Omental fat pad (tissue), 4 donors: ENCODE measurements at places on chromosomes 13 and 19. TPM values are rescaled to one million over a fixed set of nuclear protein-coding genes. Genes with fewer than 3 reads are reported as not detected.

DNA sequence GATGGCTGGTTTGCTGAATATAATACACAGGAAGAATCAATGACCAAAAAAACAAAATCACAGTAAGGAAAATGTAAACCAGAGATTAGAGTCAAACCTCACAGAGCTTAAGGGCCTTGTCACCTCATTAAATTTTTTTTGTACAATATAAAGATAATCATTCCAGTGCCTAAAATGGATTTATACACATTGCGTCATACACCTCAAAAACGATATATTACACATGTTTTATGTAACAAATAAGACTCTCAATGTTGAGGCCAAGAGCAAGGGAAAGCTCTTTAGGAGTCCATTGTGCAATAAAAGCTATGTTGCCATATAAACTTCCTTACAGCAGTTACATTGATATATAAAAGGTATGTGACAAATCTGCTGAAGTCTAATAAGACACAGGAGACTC is 856.7 kb upstream of the SLITRK1 start:
- no peak for DNase-seq

DNA sequence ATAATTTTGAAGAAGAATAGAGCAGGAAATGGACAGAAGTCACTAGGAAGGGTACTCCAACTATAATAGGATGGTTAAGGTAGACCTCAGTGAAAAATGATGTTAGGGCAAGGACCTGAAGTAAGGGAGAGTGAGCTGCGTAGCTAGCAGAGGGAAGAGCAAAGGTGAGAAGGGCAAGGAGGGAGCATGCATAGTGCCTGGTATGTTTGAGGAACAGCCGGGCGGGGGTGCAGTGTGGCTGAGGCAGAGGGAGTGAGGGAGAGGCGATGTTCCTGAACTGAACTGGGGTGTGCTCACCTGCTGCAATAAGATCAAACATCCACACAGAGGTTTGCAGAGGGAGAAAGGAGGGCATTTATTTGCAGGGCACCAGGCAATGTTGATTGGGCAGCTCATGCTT is 110.4 kb downstream of the DNAJC15 start:
- DNase-seq = no peak

DNA sequence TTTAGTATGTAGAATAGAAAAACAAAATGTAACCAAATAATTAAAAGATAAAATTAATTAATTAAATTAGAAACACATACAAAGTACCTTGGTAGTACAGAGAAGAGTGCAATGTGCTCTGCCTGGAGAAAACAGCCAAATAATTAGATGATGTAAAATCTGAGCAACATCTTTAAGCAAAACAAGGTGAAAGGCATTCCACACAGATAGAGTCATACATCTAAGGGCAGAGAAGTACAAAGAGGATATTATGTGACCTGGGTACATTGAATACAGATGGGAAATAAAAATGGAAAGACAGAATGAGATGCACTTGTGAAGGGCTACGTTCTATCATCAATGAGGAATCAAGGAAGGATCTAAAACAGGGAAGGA is 25.2 kb upstream of the FNDC3A start:
- DNase-seq = no peak

GRCh38 chr19:33291623-33292534 is 10.5 kb downstream of the CEBPA start:
- no peak for DNase-seq

DNA sequence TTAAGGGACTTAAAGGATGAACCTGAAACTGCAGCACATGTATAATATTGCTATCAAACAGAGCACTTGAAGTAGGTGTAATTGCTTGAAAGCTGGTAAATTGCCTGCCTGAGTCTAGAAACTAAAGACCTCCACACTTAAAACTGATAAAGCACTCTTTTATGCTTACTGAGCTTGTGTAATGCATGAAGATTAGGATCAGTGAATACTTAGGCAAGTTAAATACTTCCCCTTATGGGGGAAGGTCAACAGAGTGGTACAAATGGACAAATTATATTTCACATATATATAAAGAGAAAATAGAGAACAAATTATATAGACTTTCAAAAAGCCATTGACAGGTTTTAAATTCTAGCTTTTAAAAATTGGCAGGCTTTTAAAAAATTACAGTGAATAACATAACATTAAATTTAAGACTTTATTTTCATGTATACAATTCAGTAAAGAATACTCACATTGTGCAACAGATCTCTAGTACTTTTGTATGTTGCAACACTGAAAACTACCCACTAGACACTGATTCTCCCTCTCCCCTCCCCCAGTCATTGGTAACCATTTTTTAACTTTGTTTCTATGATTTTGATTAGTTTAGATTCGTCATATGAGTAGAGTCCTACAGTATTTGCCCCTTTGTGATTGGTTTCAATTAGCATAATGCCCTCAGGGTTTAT is 23.9 kb downstream of the PIBF1 start:
- DNase-seq = no peak

GRCh38 chr13:48304143-48304876 is 759 bp downstream of the RB1 start:
- DNase-seq = no peak

DNA sequence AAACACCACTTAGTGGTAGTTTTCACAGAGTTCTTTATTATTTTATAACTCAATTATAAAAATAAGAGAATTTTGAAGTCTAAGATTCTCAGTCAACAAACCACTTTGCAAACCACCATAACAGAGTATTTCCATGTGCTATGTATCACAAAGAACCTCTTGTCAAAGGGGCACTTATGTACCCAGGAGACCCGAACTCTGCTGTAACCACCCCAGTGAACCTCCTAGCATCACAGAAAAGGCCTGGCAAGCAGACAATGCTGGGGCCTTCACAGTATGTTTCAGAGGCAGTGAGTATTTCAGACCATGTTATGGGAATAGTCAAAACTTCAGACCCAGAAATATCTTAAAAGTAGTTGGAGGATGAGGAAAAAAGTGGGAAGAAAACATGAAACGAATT is 714.1 kb downstream of the EFNB2 start:
- DNase-seq = no peak

DNA sequence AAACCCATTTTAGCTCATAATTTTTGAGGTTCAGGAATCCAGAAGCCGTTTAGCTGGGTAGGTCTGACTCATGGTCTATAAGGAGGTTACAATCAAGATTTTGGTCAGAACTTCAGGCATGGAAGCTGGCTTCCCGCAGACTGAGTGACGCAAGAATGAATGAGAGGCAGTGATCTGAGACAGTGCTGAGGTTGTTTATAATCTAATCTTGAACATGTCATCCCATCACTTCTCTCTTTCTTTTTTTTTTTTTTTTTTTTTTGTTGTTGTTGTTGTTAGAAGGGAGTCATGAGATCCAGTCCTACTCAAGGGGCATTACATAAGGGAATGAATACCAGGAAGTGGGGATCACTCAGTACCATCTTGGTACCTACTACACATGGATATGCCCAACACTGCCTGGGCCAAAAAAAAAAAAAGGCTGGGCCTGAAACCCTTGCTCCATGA is 217.4 kb downstream of the DLEU7 start:
- no peak for DNase-seq

- DNase-seq = no peak
Measured at GRCh38 chr19:18657590-18658365, 20.9 kb downstream of the KLHL26 start.

DNA sequence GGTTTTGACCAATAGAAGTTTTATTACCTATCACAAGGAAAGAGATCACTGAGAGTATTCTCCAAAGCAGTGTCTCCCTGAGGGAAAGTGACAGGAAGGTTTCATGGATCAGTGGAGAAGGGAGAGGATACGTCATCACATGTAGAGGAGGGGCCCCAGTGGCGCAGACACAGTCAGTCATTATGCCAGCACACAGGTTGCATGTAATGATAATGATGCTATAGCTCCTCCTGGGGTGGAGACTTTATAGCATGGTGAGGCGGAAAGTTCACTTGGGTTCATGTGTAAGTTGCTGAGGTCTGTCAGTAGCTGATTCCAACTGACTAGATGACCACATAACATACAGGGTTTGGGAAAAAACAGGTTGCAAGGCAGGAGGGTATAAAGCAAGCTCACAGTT is 88.8 kb downstream of the FNDC3A start:
- DNase-seq = no peak

DNA sequence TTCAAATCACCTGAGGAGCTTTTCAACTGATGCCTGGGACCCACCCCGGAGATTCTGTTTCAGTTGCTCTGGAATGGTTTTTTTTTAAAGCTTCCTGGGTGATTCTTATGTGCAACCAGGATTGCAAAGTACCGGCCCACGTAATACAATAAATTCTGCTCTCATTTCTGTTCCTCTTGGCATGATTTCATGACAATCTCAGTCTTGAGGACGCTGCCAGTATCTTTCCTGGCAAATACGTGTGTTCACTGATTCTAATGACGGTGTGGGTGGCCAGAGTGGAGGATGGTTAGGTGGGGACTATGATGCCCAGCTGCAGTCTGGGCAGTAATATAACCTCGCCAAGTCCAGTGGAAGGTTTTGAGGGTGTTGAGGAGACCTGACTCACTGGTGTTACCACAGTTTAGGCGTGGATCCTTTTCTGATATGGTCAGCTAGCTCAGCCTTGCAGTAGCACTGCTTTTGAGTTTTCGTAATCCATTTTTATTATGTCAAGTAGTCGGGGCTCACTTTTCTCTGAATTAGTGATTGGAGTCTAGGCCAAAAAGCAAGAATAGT is 49.4 kb downstream of the FAM124A start:
- DNase-seq = no peak

DNA sequence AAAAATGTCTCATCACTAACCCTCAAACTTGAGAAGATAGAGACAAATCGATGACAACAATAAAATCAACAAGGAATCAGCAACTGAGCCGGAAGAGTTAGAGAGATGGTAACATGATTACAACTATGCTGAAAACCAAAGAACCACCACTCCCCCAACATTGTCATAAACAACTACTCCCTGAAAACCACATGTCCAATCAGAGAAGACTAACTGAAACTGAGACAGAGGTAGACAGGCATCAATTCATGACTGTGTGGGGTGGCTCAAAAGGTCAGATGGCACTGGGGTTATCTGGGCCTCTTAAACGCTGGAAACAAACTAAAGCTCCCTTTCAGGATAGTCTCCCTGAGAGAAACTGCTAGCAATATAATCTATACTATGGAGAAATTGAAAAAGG is 488.8 kb downstream of the KCTD12 start:
- no peak for DNase-seq

GRCh38 chr19:45913874-45914830 is at the start of gene NANOS2:
Gene NANOS2, minus strand, starts transcription at chr19:45914778. Its CDS starts 85 bp downstream, at chr19:45914693.
- no peak for DNase-seq

DNA sequence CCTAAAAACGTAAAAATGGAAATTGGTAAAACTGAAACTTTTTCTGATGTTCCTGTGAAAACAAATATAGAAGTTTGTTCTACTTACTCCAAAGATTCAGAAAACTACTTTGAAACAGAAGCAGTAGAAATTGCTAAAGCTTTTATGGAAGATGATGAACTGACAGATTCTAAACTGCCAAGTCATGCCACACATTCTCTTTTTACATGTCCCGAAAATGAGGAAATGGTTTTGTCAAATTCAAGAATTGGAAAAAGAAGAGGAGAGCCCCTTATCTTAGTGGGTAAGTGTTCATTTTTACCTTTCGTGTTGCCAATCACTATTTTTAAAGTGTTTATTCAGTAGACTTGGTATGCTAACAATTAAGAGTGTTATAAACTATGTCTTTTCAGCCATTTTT is 25.6 kb downstream of the BRCA2 start:
- DNase-seq = no peak

DNA sequence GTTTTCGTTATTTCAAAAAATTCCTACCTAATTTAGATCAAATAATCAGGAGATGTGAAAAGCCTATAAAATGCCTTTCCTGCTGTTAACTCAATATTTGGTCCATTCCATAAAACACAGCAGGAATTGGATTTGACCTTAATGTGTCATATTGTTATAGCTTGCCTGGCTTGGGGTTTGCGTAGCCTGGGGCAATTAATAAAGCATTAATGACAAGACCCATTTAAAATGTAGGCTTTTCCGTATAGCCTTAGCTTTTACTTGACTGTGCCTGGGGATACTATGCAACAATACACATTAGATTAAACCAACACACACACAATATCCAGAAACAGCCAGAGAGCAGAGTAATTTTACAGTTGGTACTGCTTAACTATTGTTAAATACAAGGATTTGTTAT is 117.2 kb upstream of the MAB21L1 start:
- no peak for DNase-seq

DNA sequence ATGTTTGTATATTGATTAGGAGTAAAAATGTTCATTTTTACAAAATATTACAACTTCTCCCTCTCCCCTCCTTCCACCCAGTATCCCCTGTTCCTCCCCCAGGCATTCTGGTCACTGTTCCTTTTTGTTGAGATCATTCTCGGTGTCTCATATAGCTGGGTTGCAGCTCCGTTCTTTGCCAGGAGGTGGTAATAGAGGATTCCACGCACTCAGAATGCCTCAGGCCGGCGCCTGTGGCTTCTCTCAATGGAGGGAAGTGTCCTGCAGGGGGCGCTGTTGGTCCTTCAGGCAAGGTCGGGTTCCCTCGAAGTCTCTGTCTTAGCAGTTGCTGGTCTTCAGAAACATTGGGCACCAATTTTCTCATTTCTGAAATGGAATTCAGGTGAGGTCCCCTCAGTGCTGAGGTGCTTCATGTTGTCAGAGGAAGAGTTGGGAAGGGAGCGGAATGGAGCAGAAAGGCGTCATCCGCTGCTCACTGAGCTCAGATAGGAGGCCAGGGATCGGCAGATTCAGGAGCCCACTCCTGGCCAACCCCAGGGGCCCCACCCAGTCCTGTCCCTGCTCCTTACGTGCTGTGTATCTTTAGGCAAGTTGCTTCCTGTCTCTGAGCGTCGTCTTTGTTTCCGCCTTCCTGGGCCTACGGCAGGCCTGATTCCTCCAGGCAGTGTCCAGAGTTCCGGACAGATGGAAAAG is 10.3 kb upstream of the GARIN5A start:
- no peak for DNase-seq

DNA sequence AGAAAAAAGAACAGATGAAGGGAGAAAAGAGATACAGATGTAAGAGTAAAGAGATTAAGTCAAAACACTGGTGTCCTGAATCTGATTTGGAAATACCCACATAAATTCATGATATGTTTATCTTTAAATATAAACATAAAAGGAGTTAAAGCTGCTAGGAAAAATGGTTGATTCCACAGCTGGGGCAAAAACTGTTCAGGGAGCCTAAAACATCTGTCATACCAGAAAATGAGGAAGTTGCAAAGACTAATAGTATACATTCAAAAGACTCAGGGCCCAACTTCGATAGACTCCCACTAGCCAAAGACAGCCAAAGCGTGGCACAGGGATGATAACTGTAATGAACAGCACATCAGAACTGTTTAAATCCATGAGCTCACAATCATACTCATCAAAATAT is 62.0 kb downstream of the ABCC4 start:
- no peak for DNase-seq

DNA sequence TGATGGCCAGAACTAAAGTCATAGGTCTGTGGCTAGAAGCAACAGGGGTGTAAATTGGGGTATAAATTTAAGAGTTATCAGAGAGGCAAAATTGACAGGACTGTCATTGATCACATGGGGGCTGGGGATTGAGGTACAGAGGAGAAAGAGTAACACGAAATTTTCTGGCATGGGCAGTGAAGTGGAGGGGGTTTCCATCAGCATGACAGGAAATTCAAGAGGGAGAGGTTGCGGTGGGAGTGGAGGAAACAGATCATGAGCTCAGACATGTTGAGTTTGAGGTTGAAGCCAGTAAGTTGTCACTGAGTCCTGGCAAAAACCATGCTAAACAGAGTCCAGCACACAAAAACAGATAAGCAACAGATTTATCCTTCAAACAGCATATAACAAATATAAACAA is 192.1 kb upstream of the TSC22D1 start:
- no peak for DNase-seq

- DNase-seq = no peak
Measured at GRCh38 chr19:29277102-29277501, 64.2 kb upstream of the UQCRFS1 start.

The CDX2 gene
- not detected for total RNA-seq

The PPP1R15A gene
- total RNA-seq = 282 TPM

The ZNF284 gene
- total RNA-seq = 3.0 TPM

The TNNI3 gene
- total RNA-seq = not detected

The FGF22 gene
- total RNA-seq = not detected
